NCI-H2171 (cell line): ENCODE measurements at places on chromosomes 3 and 15.

DNA sequence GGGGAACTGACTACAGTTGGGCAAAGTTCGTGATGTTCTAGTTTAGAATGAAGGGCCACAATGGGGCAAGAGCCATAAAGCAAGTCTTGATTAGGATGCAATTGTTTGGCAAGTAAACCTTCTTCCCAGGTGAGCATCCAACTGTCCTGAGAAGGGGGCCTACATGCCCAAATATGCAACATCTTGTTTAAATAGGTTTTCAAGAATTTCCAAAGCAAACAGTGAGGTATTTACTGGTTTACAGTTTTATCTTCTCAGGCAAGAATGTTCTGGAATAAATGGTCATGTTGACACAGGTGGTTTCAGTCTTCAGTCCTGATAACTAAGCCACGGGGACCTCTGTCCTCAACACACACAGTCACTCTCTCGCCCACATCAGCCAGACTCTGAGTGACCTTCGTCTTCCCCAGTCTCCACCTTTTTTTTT is 90.3 kb upstream of the FAM174B start:
- DNase-seq, result no peak

DNA sequence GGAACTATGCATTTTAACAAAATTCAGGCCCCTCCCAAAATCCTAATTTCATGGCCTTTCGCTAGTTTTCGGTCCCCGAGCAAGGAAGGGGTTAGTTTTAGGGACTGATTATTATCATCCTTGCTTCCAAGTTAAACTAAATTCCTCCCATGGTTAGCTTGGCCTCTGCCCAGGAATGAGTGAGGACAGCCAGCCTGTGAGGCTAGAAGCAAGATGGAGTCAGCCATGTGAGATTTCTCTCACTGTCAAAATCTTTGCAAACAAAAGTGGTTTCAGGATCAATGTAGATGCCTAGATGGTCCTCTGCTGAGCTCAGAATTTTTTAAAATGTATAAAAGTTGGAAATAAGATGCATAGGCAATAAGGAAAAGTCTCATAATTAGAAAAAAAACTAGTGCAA is 208.9 kb downstream of the RSL24D1 start:
- DNase-seq, result no peak

- no peak for DNase-seq
Measured at GRCh38 chr15:95830281-95830680, 500.2 kb upstream of the NR2F2 start.

DNA sequence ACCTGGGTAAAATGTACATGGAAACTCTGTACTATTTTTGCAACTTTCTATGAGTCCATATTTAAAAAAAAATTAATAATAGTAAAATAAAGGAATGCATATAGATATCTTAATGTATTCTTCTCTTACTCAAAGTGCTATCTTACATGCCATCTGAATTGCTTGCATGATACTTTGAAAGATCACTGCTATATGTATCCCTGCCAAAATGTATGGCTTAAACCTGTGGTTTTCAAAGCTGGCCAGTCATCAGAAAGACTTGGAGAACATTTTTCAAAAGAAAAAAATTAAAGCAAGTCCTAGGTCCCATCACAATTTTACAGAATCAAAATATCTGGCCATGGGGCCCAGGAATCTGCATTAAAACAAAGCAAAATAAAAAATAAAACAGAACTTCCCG is 262.1 kb downstream of the LPP start:
- no peak for DNase-seq

DNA sequence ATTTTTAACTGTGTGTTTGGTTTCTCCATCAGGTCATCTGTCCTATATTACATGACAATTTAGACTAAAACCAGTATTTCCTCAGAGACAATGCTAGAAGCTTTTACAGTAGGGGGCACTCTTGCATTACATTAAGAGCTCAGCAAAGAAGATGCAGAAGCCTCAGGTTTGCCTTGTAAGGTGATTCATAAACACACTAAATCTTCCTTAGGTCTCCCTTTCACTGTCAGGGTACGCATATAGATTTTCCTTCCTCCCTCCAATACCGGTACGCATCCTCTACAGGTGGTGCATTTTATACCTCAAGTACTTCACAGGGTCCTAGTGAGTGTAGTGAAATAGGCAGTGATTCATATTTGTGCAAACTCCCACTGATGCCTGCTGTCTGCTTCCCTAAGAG is 46.5 kb downstream of the CD86 start:
- DNase-seq, result peak; percentile 19

DNA sequence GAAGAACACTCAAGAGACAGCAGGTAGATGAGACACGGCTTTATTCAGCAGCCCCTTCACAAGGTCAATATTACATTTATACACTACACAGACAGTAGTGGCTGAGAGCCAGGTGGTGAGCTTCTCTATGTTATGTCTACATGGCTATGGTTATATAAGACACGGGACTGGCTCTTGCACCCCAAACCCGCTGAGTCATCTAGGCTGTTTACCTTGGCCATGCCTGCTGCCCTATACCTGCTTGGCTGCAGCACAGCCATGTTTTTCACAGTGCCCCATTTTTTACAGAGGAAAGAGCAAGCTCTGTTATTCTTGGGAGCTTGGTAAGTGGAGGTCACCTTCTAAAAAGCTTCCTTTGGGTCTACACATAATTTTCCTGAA is 231.6 kb downstream of the IGSF11 start:
- no peak for DNase-seq

DNA sequence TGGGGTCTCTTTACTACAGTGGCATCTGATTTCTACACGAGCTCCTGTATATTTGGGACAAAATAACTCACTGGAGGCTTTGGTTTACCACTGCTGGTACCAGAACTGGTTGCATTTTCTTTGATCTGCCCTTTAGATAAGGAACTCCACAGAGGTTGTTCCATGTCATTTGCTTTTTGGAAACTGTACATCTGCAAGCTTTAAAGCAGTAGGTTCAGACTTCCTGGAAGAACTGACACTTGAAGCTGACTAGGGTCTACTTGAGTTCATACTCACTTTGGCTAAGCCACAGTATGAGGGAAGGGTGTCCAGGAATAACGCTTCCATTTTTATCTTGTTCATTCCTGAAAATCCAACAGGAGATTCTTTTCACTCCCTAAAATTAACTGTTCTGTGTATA is 86.4 kb downstream of the WWTR1 start:
- DNase-seq, result no peak
